GM20000 (cell line): ENCODE measurements at places on chromosomes 11 and 22.

DNA sequence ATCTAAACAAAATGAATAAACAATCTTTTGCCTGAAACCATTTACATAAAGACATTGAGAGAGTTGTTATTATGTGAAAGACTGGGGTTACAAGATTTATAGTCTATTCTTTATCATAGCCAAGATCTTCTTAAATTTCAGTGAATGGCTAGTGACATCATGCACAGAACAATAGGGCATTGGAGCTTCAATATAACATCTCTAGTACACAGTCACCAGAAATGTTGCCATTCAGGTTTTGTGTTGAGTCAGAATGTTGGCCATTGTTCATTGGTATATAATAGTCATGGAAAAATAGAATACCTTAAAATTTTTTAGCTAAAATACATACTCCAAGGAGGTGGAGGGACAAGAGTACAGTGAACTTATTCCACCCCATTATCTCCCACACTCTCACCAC is 44.3 kb downstream of the SLC5A12 start:
- no peak for DNase-seq

GRCh38 chr11:29913352-29913751 is 103.5 kb downstream of the KCNA4 start:
- DNase-seq, result no peak

DNA sequence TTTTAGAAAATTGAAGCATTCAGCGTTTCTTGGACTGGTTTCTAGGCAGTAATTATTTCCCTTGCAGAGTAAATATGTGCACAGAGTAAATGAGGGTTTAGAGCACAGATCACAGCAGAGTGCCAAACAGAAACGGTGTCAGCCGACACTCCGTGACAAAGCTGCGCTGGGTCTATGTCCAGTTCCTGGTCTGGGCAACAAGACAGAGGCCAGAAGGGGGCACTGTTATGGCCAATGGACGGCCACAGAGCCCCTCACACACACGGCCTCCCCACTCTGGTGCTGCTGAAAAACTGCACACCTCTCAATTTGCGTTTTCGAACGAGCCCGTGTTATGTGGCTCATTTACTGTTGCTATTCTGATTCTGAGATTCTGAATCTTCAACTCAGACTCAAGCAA is 180.7 kb downstream of the MPPED1 start:
- no peak for DNase-seq

DNA sequence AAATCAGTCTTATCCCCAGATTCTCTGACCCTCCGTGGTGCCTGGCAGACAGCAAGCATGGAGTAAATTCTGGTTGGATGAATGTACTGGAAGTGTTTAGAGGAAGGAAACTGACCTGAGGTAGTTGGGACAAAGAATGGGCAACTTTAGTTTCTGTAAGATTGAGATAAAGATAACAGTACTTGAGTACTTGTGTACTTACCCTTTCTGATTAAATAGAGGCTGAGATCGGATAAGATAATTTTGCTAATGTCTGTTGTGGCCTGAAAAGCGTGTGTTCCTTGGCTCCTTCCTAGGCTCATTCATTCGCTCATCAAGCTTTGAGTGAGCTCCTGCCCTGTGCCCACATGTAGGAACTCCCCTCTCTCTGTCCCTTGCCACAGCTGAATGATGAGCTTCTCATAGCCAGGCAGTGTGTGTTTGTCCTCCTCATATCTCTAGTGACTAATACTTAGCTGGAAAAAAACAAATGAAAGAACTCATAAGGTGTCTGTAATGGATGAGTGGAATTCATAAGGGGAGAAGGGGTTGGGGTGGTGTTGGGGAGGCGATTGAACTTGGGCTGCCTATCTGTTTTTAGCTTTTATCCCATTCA is 118.1 kb downstream of the DBX1 start:
- DNase-seq, result no peak

DNA sequence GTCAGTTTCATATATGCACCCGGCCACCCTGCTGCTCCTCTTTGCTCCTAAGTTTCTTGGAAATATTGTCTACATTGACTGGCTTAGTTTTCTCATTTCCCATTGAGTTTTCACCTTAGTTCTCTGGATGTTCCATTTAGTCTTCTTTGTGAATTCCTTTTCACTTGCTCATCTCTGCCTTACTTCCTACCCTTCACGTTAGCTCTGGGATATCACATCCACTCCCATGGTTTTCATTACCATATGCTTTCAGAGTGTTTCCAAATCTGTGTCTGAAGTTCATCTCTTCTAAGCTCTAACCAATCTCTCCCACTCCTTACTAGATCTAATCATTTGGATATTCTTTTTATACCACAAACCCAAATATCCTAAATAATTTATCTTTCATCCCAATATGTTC is 226.4 kb downstream of the FAM76B start:
- DNase-seq, result no peak

DNA sequence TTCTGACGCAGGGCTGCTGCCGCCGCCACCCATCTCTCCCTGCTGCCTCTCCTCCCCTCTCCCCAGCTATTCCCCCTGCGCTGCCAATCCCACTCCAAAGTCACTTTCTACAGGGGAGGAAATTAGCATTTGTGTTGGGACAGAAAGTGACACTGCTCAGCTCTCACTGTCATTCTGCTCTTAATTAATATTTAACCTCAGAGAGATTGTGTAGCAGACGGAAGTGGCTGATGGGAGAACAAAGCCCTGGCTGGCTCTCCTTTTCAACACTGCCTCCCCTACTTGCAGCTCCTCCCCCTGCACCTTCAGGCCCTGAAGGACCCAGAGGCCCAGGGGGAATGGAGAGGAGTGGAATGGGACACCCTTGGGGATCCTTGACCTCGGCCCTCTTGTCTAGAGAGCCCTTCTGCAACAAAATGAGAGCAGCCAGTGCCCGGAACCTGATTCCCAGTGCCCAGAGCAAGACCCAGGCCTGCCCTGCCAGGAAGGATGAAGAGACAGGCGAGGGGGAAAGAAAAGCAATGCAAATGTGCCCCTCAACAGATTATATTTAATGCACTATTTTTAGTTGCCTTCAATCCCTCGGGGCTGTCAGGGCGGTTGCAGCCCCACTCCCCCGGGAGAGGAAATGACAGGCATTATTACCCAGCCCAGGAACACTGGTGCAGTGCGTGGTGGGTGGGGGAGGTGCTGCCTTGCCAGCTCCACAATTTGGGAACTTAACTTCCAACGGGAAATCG is 14.6 kb upstream of the NRGN start:
- DNase-seq, result peak; percentile 82

GRCh38 chr11:111419641-111420327 is 40.7 kb upstream of the POU2AF1 start:
- no peak for DNase-seq

DNA sequence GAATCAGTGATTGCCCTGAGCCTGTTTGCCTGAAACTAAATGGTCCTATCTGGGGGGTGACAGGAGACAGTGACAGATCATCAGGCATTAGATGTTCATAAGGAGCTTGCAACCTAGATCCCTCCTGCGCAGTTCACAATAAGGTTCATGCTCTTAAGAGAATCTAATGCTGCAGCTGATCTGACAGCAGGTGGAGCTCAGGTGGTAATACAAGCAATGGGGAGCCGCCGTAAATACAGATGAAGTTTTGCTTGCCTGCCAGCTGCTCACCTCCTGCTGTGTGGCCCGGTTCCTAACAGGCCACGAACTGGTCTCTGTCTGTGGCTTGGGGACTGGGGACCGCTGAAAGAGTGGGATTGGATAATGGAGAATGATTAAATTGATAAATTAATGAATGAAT is 14.0 kb downstream of the NOX4 start:
- no peak for DNase-seq

GRCh38 chr11:69448471-69449284 is 32.8 kb upstream of the LINC01488 start:
- no peak for DNase-seq

DNA sequence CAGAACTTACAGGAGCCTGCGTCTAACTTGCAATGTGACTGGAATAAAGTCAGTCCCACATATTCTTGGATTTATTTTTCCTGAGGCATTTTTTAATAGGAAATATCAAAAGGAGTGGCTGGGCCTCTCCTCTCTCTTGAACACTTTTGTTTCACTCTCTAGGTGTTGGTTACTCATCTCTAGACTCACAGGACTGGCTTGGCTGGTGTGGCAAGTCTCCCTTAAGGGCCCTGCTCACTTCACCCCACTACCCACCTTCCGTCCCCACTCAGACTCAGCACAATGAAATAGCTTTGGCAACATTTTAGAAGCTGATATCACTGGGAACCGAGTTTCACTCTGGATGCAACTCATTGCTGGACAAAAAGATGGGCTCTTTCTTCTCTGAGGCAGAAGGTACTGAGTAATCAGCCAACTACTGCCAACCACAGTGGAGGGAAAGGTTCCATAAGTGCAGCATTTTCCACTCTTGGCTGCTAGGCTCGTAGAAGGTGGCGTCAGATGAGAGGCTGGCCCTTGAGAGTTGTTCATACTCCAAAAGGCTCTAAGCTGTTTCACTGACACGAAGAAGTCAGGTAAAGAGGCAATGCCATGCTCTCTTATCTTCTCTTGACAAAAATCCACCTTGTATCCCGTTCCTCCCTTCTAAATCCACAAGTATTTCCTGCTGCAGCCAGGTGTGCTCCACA is 390.6 kb downstream of the SOX6 start:
- no peak for DNase-seq

DNA sequence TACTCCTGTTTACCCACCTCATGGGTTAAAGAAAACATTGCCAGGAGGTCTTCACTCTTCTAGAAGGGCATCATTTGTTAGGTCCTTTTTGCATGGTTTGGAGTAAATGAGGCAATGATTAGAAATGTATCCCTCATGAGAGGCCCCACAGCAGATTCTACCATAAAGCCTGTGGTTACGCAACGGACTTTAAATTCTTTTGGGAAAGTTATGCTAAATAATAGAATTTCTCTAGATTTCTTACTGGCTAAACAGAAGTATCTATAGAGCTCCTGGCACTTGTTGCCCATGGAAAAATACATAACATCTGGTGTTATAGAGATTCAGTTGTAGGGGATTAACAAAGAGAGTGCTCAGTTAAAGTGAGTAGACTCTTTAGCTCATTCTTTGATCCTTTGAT is 15.1 kb upstream of the ATXN10 start:
- no peak for DNase-seq

DNA sequence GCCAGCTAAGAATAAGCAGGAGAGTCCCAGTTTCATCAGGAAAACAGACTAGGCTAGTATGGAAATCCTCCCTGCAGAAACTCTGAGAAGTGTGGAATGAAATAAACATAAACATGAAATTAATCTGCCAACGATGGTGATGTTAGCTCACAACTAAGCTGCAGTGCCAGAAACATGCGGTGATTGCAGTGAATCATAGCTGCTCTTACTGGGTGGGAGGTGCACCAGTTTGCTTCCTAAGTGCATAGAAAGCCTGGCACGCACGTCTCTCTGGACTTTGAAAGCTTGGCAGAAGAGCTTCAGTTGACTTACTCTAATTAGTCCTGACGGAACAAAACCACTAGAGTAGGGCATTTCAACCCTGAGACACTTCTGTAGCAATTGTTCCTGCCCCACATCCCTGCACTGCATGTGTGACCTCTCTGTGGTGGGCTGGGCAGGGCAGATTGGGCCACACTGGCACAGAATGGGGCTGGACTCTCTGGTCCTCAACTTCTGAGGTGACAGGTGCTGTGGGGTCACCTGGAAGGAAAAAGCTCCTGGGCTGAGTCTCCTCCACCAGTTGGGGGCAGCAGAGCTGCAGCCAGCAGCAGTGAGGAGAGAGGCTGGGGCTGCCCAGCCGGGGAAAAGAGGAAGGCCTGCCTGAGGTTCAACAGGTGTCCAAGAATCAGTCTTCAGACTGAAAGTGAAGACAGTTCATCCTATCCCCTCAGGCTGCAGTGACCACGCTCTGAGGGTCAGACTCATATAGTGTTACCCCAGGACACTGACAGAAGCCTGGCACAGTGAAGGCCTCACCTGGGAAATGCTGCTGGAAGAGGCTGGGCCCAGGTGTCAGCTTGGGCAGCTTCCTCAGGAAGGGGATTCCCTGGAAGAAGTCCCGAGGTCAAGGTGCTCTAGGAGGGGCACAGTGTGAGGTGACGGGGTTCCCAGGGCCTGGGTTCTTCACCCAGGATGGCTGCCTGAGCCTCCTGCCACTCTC is 40.5 kb downstream of the GGTLC2 start:
- peak; percentile 54 for DNase-seq

DNA sequence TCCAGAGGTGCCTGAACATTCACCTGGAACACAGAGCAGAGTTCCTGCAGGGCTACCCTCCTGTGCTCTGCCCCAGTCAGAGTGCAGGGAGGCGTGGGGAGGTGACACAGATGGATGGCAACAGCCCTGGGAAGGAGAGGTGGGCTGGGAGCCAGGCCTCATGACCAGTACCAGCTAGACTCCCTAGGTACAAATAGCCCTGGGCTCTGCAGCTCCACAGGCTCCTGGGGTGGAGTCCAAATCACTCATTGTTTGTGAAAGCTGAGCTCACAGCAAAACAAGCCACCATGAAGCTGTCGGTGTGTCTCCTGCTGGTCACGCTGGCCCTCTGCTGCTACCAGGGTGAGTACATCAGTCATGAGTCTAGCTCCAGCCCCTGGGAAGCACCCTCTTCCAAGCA is at the start of gene SCGB1D2:
Gene SCGB1D2, plus strand, starts transcription at position 219 of the 400 bp plus-strand sequence. Its CDS starts 69 bp downstream, at position 288.
- no peak for DNase-seq

DNA sequence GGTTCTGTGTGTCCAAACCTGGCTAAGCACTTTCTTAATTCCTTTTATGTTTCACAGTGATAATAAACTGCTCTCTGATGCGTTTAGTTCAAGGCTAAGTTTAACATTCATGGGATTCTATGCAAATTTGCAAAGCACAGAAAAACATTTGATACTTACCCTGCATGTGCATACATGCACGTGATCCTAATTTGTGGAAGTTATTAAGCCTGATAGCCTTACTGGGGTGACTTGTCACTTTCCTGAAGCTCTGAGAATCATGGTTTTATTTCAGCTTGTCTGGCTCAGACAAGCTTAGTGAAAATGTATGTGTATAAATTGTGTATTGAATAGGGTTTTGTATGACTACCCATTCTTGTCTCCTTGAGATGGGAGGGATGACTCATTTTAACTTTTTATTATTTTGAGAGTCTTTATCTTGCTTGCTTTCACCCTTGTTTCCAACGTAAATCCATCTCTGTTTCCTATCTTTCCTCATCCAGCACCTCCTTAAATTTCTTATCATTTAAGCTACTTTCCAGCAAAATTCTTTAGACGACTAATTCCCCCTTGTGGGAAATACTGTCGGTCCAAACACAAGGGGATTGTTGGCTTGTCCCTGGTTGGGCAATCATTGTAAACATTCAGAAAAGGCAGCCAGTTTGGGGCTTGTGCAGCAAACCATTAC is 167.1 kb downstream of the C11orf91 start:
- no peak for DNase-seq

DNA sequence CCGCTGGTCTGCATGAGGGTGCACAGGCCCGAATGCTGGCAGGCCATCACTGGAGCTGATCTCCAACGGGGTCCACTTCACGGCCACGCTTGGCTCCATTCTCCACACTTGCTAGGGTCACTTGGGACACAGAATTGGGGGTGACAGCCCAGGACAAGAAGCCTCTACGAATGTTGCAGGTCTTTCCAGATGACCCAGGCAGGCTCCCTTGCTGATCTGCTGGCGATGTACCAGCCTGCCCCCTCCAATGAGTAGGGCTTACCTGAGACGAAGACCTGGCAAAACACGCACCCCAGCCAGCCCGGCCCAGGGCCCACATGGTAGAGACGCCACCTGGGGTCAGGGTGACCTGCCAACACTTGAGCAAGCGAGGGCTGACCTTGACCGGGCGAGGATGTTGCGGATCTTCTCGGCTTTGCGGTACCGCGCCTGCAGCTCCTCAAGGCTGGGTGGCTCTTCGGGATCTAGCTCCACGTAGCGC is 44.9 kb downstream of the C11orf58 start:
- DNase-seq, result no peak
